ENCODE measurements at places on chromosomes 3 and 15.

GRCh38 chr15:70339571-70340493, 242.1 kb upstream of the TLE3 start:
- DNase-seq = peak; percentile 64

- DNase-seq = no peak
Observed at GRCh38 chr3:45566951-45567411, 27.6 kb upstream of the LIMD1 start.

- DNase-seq = no peak
Observed at GRCh38 chr15:30924353-30924752, 20.6 kb downstream of the FAN1 start.

DNA sequence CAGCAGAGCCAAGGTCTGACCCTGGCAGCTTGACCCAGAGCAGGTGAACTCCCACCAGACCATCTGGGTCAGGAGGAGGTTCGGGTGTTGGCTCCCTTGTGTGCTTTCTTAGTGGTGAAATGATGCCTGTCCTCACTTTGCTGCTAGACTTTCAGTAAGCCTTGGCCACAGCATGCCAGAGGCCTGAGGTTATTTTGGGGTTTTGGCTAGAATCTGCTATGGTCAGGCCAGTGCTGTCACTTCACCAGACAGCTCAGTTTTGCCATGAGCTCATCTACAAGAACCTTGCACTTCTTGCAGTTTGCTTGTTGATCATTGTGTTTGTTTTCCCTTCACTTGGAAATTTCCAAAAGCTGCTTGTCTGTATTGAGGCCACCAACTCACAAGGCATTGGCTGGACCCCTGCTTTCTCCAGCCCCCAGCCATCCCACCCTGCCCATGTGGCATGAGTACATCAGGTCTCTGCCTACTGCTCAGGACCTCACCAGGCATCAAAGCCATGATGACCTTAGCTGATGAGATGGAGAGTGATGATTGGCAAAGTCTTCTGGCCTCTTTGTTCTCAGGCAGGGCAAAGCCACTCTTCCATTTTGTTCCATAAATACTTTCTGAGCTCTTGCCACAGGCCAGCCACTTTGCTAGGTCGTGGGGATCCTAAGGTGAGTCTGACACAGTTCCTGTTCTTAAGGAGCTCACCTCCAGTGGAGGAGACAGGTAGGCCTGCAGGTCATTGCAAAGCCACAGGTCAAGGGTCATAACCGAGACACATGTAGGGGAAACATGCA, 122.6 kb downstream of the ARNT2 start:
- no peak for DNase-seq

DNA sequence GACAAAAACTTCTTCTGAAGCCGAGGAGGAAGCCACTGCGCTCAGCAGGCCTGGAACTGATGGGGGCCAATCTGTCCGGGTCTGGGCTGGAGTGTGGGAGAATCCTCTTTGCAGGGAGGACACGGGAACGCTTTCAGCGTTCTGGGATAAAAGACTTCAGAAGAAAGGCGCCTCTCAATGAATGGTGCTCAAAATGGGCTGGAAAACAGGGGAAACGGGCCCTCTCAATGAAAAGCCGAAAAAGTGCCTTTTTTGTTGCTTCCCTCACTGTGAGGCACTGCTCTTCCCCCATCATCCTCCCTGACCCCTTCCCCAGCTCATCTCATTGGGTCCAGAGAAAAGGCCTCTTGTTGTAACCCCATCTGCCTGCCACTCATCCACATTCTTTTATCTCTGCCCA, 119.5 kb upstream of the LRIG1 start:
- DNase-seq = no peak

GRCh38 chr3:54858093-54858785, 69.6 kb downstream of the LRTM1 start:
- no peak for DNase-seq

DNA sequence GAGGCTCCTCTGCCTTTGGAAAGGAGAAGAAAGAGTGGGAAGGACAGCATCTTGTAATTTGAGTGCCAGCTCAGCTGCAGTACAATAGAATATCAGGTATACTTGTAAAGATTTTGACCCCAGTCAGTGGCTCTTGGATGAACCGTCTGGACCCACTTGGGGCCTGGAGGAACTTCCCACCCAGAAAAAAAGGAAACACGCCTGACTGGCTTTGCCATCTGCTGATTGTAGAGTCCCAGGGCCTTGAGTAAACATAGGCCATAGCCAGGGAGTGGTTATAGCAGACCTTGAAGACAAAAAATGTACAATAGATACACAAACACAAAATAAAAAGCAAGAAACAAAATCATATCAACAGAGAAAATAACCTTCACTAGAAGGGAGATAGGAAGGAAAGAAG, 112.1 kb downstream of the GOLIM4 start:
- no peak for DNase-seq

DNA sequence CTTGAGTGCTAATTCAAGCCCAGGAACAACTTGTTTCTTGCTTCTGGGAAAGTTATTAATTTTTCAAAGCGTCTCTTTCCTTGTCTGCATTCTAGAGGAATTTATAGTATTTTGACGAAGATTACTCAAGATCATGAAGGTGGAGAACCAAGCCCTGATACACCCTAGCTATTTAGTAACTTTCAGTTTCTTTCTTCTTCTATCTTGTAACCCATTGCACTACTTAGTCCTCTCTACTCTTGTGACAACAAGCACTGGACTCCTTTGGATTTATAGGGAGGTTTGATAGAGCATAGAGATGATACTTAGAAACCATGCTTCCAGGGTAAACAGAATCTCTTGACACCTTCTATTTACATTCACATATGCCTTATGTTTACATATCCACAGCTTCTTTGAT, 203.3 kb upstream of the GRM7 start:
- DNase-seq = no peak

DNA sequence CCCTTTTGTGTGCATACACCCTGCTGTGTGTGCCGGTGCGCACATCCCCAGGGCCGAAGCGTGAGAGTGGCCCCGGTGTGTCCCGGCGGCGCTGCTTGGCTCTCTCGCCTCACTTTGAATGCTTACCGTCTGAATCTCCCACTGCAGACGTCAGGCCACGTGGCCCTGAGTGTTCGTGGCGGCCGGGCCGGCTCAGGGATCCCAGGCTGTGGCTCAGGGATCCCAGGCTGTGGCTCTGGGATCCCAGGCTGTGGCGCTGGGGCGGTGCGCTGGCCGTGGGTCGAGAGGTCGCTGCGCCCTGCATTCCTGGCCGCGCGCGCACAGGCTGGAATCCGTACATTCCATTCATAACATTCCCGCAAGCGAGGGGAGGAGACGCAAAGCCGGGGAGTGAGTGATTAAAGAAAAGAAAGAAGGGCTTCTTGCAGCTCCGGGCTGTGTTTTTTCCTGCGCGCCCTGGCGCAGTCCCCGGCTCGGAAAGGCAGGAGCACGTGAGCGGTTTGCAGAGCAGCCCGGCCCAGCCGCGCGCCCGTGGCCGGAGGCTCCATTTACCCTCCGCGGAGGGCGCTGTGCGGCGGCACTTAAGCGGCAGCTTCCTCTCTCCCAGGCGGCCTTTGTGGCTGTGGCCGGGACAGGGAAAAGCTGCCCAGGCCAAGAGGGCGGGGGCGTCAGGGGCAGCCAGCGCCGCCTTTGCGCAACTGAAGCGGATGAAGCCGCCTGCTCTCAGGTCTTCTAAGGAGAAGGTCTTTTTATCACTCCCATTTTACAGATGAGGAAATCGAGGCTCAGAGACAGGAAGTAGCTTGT, 87.0 kb upstream of the ALDH1L1 start:
- DNase-seq = peak; percentile 96

DNA sequence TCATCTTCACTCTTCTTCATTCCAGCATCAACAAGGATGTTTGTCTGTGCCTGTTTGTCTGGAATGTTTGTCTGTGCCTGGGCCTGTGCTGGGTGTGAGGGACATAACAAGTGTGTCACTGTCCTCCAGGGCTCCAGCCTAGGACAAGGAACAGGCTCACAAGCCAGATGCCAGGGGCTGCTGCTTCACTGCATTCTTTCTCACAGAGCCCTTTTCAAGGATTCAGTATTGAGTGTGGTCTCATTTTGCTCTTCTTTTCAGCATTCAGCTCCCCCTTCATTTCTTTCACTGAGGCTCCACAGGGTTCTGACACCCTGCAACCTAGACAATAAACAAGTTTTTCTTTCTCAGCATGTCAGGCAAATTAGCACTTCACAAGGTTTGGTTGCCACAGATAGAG, 43.6 kb upstream of the KY start:
- DNase-seq = no peak

DNA sequence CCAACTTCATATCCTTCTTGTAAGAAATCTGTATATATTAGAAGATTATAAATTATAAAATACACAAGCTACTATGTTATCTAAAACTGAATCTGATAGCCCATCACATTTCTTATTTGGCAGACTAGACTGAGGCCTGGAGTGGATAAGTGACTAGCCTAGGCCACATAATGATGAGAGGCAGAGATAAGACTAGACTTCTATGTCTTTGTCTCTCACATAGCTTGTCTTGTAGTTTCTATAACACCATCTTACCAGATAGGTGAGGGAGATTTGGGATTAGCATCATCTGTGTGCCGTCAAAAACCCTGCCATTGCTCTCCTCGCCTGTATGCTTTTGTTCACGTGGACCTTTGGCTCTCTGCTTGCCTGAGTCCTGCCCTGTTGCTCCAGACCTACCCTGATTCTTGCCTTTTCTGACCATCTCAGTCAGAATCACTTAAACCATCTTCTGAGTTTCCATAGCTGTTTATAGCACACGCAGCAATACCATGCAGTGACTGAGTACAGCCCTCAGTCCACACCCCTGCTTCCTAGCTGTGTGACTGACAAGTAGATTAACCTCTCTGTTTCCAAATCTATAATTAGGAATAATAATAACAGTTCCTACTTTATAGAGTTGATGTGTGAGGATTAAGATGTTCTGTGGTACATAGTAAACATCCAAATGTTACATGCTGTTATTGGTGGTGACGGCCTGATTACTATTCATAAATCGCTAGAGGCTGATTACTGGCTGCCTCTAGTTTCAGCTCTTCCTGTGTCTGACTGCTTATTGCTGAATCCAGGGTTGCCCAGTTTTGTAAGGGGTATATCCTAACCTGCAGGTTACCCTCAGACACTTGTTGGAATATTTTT, 49.7 kb downstream of the PDE8A start:
- no peak for DNase-seq

- DNase-seq = no peak
Observed at GRCh38 chr3:40237889-40238571, 71.5 kb upstream of the EIF1B start.

- DNase-seq = no peak
Observed at GRCh38 chr3:150759319-150759718, 3.6 kb downstream of the SIAH2 start.

DNA sequence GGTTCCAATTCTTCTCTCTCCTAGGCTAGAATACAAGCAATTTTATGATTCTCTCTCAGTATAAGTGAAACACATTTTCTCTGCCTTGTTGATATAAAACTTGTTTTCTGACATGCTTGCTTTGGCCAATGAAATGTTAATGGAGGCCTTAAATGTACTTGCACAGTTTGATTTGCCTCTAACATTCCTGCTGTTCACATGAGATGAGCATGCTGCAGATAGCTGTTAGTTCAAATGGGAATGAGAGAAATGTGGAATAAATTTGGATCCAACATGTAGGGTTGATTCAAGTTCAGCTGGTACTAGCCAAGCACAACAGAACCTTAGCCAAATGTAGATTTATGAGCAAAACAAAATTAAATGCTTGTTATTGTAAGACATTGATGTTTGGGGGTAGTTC, 32.6 kb upstream of the FHIT start:
- no peak for DNase-seq

DNA sequence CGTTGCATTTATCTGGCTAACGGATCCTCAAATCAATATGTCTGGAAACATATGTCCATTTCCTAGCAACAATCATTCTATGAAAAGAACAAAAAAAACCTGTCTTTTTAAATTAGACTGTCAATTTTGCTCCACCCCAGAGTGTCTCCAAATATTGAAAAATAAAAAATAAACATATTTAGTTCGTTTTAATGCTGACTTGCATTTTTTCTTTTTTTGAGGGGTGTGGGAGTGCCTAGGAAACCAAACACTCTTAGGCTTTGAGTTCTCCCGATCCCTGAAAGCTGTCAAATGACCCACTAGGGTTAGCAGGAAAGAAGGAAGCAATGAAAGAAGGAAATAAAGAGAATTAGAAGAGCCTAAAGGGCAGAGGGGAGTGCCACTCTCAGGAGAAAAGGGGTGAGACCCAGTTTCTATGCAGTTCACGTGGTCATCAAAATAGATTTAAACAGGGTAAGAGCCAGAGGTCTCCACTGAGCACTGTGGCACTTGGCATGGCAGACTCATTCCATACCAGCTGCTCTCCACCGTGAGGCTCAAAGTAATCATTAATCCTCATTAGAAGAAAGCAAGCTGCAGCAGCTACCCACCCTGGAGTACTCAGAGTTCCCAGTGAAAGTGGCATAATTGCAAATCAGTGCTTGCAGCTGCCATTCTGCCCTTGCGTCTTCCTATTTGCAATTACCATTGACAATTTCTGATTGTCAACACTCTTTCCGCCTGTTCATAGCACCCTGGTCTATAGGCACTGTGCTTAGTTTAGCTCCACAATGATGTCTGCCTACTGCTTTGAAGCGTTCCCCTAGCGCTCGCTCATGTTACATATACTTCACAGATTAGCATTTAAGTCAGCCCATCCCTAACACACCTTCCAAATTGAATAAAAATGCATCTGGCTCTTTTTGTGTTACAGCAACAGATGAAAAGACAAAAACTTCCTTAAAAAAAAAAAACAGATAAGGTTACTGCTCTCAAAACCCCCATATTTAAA, 32.3 kb downstream of the PDZRN3 start:
- no peak for DNase-seq

DNA sequence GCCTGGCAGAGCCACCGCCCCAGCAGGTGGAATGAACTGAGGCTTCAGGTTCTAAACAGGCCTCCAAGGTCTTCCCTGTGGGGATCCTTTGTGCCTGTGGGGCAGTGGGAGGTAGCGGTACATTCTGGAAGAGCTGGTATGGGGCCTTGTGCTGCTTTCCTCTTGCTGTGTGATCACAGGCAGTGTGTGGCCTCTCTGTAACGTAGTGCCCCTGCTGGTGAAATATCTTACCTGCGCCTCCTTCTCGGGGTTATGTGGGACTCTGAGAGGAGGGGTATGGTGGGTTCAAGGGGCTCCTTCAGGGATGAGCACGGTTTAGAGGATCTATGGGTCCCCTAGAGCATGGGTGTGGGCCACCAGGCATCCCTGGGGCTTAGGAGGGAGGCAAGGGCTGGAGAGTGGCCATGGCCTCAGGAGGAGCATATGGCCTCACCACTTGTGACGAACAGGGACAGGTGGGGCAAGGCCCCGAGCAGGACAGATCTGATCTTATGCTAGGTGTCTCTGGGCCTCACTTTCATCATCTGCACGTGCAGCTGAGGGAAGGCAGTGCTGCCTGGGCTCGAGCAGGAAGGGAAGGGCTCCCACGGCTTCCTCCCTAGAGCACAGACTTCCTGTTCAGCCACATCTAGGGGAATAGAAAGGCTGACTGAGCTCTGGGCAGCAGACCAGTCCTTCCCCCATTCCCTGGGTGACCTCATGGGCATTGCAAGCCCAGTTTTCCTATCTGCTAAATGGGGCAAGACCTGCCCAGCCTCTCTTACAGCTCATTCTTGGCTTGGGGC, 1.9 kb upstream of the ALS2CL start:
- DNase-seq = no peak

All from coronary artery (tissue), 2 donors.